ENCODE measurements at places on chromosomes 4 and X.

GRCh38 chr4:24884902-24885301 is 27.9 kb downstream of the CCDC149 start:
- no peak for DNase-seq

- no peak for DNase-seq
These were observed 16.3 kb downstream of the PROM1 start for GRCh38 chr4:16067515-16067914.

DNA sequence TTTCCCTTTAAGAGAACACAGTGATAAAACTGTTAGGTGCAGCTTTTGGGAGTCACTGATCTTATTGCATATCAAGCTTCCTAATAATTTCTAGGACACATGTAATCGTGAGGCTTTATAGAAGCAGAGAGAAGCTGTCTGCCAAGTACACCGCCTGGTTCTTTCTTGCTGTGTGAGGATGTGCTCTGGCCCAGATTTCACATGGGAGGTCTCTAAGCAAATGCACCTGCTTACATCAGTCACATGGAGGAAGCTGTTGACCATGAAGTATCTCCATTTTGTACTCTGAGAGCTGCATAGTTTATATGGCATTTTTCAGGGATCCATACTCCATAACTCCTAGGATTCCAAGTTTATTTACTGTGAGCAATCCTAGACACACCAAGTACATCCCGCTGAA is 37.1 kb downstream of the RGS12 start:
- DNase-seq = no peak

DNA sequence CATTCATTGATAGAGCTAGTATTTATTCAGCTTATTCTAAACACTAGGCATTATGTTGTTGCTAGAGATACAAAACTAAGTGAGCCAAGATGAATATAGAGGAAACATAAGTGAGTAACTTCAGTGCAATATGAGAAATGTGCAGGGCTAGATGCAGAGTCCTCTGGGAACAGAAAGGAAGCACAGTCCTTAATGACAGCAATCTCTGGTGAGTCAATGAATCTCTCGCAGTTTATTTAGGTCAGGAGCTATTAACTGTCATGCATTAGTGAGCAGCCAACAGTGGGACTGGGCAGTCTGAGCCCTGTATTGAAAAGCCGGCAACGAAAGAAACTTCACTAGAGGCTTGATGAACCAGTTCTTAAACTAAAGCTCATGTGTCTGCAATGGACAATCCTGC is 598.1 kb upstream of the MAGEB2 start:
- no peak for DNase-seq

GRCh38 chr4:13920901-13921300 is 293.4 kb upstream of the BOD1L1 start:
- DNase-seq = no peak

GRCh38 chr4:112142182-112142581 is 3.1 kb upstream of the FAM241A start:
- no peak for DNase-seq

DNA sequence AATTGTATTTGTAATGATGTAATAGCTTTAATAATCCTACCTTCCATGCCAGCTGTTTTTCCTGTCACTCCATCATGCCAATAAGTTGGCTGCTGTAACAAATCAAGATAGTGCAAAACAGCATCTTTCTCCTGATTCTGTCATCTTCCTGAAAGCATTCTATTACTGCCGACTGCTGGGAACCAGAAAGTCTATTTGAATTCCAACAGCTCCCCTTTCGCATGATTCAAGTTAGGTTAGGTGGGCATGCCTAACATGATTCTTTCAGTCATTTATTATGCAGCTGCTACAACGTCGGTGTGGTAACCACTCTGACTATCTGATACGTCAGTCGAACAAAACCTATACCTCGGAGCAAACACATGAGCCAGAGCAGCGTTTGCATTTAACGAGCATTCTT is 127.9 kb upstream of the DMD start:
- DNase-seq = no peak

DNA sequence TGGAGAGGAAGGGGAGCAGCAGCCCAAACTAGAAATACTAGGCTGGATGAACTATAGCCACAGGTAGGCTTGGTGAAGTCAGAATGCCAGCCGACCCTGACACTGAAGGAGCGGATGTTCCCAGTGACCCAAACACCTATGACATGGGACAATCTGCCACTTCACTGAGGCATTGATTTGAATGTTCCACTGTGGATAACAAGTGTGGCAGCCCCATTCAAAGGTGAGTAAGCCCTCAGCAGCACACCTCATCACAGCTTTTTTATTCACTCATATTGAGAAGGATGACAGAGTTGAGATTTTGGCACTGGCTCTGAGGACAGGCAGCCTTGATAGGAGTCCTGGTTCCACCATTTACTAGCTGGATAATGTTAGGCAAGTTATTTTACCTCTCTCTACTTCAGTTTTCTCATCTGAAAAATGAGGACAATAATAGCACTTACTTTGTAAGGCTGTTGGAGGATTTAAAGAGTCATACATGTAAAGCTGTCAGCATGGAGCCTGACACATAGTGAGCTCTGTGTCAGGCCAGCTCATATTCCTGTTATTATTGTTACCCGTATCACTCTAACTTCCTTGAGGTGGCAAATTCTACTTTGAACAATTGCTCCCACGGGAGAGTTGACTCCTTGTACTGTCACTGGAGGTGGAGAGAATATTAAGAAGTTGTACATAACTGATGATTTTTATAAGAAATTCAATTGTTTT is 114.6 kb downstream of the RASL11B start:
- no peak for DNase-seq

DNA sequence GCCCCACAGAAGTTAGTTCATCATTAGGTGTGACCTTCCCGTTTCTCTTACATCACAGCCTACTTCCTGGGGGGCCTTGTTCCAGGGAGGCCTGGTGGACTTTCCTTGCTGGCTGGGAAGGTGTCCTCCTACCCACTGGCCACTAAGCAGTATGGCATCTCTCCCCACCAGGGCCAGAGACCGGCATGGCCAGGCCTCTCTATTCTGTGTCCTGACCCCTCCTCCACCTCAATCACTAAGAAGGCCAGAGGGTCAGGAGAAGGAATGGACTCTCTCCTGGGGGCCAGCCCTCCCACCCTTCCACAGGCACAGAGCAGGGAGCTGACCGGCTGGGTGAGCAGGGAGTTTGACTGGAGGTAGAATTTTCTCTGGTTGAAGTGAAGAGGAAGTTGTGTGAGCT is 81.9 kb downstream of the PJA1 start:
- no peak for DNase-seq

- DNase-seq = no peak
These were observed 69.8 kb downstream of the MTNR1A start for GRCh38 chr4:186485561-186486062.

- DNase-seq = no peak
These were observed 321.6 kb downstream of the PPP3CA start for GRCh38 chr4:101025755-101026154.

- no peak for DNase-seq
These were observed 109.3 kb upstream of the BMP2K start for GRCh38 chr4:78666830-78667258.

DNA sequence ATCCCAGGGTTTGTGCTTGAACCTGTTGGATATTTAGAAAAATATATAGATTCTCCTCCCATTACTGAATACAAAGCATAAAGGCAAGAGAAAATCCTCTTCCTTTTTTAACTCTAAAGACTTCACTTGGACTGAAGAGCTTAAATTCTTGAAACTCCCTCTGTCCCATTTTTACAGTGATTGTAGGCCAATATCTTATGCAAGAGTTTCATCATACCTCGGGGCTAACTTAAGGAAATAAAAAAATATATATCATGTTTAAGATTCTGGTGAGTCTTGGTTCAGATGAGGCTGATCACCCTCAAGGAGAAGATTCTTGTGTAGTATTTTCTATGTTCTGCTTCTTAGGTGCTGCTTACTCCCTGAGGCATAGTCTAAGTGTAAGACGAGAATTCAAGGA is 1449.6 kb downstream of the C4orf33 start:
- no peak for DNase-seq

DNA sequence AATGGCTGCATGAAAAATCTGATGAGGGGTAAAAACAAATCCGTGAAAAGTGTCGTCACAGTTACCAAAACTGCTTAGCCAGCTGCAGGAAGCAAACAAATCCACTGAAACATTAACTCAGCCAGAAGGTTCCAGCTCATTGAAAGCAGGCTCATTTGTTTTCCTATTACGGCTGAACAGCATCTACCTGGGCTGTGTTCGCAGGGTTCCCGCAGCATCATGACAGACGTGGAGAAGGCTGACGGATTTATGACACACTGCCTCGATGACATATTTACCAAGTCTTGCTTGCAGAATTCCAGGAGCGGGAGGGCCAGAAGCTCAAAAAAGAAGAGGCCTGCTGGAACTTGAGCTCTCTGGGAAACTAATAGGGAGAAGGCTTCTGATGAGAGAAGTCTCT is 781.1 kb downstream of the RAB28 start:
- no peak for DNase-seq

DNA sequence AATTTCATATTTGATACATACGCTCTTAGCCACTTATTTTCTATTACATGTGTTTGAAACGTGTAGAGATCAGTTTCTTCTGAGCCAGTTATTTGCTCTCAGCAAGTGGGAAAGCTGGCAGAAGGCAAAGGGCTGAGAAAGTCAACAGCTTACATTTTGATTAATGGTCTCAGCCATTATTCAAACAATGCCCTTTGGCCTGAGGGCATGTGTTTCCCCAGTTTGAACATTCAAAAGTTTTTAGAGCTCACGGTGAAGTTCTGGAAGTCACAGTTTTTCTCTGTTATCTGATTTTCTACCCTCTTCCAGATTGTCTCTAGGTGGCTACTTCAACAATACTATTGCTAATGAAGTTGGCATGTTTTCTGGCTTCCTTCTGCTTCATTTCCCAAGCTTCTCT is 591.8 kb upstream of the CPEB2 start:
- DNase-seq = no peak

GRCh38 chr4:56085275-56085674 is 136.5 kb downstream of the CEP135 start:
- no peak for DNase-seq

DNA sequence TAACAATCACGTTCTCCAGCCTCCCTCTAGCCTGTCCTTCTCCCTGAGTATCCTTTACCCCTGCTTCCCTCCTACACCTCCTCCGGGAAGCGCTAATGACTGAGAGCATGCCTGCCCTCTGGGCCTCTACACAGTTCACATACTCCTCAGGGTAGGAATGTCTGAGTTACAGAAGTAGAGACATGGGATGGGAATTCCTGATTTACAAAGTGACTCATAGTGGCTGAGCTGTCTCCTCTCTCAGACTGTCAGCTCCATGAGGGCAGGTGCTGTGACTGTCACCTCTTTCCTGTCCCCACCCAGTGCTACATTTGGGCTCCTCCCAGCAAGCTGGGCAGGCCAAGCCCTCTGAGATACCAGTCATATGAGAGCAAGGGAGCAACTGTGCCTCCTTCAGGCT is 2.6 kb downstream of the LAS1L start:
- no peak for DNase-seq

- DNase-seq = no peak
These were observed 7.4 kb downstream of the PCDH18 start for GRCh38 chr4:137524725-137525369.

GRCh38 chr4:184386271-184386781 is 88.0 kb downstream of the IRF2 start:
- no peak for DNase-seq

GRCh38 chr4:17587094-17587822 is 10.3 kb downstream of the LAP3 start:
- DNase-seq = no peak
